ENCODE measurements at places on chromosomes 3 and 15. TPM values are rescaled to one million over a fixed set of nuclear protein-coding genes. Genes with fewer than 3 reads are reported as not detected.
A peak's percentile ranks its signal among the peaks of the same experiment; 100 is the strongest.

GRCh38 chr3:14413381-14414071 lies 11.1 kb downstream of the SLC6A6 start:
- H3K36me3 ChIP-seq = no peaks in the 10 kb centered on the region
- H3K27ac ChIP-seq = peak overlapping the region; percentile 43
- H3K27me3 ChIP-seq = no peaks in the 10 kb centered on the region
- H3K4me1 ChIP-seq = peaks cover 43% of the 10 kb centered on the region

- no peak for DNase-seq
- H3K27me3 ChIP-seq = no peaks in the 10 kb centered on the region
- H3K4me3 ChIP-seq = no peak overlapping the region
- no peak overlapping the region for H3K27ac ChIP-seq
- no peaks in the 10 kb centered on the region for H3K36me3 ChIP-seq
Observed at GRCh38 chr15:77836121-77836692, 203.5 kb upstream of the LINGO1 start.

LTF gene
- total RNA-seq = not detected

DNA sequence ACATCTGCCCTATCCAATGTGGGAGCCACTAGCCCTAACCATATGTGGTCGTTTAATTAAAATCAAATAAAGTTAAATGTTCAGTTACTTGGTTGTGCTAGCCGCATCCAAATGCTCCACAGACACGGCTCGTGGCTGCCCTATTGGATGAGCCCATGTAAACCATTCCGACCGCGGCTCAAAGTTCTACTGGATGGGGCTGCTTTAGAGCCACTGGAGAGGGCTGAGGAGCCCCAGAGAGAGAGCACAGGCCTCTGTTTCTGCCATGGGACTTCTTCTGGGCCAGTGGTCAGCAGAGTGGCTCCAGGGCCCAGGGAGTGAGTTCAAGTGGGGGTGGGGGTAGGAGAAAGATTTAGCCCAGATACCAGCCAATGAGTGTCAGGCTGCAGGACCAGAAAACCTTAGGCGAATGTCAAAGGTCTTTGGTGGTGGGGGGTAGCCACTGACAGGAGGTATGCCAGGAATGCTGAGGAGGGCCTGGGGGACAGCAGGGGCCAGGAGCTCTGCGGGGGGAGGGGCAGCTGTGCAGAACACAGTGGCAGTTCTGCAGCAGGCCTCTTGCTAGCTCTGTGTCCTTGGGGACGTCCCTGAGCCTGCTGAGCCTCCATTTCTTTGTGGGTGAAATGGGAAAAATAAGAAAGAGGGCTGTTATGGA lies 30.1 kb downstream of the SPSB4 start:
- no peaks in the 10 kb centered on the region for H3K27me3 ChIP-seq
- H3K4me3 ChIP-seq = no peak overlapping the region
- peaks cover 16% of the 10 kb centered on the region for H3K4me1 ChIP-seq
- no peak for DNase-seq

PLSCR5 gene
- not detected for total RNA-seq

DNA sequence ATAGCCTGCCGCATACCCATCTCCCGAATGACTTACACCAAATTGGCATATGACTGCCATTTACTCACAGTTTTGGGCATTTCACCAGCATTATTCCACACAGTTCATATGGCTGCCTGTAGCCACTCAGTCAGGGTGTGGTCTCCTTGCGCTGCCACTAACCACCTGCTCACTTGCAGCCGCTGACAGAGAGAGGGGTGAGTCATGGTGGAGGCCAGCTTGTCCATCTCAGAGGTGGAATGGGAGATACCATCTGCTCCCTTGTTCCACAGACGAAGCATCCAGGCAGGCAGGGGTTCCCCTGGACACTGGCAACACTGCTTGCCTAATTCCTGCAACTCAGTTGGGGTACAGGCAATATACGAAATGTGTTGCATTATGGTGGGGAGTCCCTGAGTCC lies 15.6 kb downstream of the CCRL2 start:
- no peaks in the 10 kb centered on the region for H3K4me1 ChIP-seq
- H3K27me3 ChIP-seq = no peaks in the 10 kb centered on the region
- H3K4me3 ChIP-seq = no peak overlapping the region
- no peak overlapping the region for H3K27ac ChIP-seq
- DNase-seq = no peak
- H3K36me3 ChIP-seq = no peaks in the 10 kb centered on the region
